ENCODE measurements at places on chromosomes 3 and 15.

DNA sequence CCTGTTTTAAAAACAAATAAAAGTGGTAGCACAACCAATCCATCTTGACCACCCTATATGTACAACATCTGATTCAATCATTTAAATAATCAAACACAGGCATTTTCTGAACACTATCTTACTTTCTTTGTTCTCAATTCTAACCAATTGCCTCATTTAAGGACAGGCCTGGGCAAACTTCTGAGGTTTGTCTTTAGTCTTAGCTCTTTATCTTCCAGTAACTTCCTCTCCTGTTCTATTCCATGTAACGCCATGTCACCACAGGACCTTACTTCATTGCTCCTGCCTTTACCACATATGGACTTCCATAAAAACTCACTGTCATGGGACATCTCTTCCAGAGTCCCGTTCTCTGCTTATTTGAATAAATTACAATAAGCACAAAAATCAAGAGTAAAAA, 14.9 kb downstream of the HDGFL3 start:
- DNase-seq: no peak

DNA sequence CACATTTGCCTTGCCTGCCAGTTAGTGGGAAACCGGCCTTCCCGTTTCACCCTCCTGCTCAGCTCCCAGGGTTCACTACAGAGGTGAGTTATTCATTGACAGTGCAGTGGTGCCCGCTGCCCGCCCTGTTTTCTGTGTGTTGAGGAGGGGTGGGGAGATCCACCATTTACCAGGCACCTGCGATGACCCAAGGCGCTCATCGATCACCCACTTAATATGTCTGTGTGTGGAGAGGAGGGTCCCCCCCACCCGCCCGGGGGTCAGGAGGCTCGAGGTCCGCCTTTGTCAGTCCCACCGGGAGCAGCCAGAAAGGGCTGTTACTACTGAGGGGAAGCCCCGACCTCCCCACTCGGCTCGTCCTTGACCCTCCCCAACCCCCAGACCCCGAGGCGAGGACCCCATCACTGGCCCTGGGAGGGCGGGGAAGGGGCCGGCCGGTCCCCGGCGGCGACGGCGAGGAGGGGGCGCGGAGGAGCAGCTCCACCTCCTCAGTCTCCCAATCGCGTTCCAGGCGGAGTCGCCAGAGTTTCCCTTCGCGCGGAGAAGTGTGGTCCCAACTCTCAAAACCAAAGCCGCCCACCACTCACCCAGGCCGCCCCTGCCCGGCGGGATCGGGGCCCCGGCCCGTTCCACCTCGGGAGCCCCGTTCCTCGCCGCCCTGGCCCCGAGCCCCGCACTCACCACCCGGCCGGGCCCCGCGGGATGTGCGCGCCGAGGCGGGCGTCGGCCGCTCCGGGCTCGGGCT, 1.1 kb downstream of the PLXNB1 start:
- DNase-seq: peak; percentile 59

GRCh38 chr3:35793667-35794066, 154.3 kb downstream of the ARPP21 start:
- DNase-seq: no peak

- no peak for DNase-seq
These were observed 28.7 kb downstream of the CFAP100 start for GRCh38 chr3:126423191-126424038.

- no peak for DNase-seq
These were observed 31.4 kb upstream of the MGLL start for GRCh38 chr3:127853681-127854080.

GRCh38 chr3:129184396-129184657, 631 bp upstream of the CNBP start:
- no peak for DNase-seq

GRCh38 chr3:4866866-4867265, 112.4 kb upstream of the BHLHE40 start:
- no peak for DNase-seq

GRCh38 chr3:185387646-185388045, 24.7 kb downstream of the MAP3K13 start:
- DNase-seq: no peak

DNA sequence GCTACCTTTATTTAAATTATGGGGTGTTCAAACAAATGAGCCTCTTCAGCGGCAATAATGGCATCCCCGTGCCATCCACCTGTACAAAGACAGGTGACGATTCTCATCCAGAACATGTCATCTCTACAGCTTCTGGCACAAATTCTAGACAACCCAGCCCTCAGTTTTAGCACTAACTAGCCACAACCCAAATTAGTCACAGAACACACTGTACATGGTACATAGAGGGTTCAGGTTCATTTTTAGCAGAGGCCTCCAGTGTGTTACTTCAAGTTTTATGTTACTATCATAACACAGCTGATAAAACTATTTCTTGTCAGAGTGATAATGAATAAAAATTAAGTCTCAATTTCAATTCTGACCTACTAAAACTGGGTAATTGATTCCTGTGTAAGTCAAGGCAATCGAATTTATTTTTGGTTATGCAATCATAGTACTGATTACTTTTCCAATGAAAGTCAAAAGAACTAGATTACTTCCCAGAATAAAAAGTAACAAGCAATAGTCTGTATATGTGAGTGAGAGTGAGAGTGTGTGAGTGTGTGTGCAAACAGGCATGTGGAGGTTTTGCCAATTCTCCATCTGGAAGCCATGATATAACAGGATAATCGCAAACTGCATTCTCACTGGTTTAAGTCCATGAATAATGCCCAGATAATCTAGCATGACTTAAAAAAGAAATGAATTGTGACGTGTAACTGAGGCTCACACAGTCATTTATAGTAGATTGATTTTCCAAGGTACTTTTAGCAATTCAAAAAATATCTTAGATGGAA, 37.4 kb downstream of the SHQ1 start:
- no peak for DNase-seq

DNA sequence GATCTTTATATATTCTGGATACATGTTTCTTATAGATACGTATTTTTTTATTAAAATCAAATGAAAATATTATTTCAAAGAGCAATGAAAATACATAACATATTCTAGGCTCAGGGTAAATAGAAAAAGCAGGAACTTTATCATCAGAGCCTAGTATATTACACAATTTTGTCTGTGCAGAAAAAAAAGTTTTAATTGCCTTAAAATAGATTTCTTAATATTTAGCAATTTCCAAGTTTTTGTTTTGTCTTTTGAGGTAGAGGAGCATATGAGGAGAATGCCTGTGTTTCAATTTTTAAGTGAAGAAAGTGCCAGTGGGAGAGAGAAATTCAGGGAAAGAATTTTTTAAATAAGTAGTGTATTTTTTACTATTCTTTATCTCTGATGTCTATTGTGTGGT, 10.5 kb downstream of the CAPN7 start:
- DNase-seq: no peak

DNA sequence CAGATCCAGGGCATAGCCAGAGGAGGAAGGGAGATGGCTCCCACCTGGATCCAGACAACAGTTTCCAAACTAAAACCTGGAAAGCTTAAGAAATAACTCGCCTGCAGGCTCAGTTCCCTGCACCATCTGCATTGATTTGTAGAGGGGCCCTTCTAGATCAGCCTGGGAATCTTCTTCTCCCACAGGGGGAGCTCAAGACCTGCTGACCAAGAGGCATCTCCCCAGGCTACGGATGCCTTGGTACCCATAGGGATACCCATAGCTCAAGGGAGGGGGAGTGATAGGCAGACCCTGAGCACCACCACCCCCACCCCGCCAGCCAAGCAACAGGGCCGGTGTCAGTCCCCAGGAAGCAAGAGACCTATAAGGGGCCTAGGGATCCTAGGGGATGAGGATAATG, 28.0 kb upstream of the DCLK3 start:
- DNase-seq: no peak
